ENCODE measurements at places on chromosomes 11 and 22. TPM values are rescaled to one million over a fixed set of nuclear protein-coding genes. Genes with fewer than 3 reads are reported as not detected.

Gene SEC14L6
- not detected for total RNA-seq

Gene POLA2
- total RNA-seq: 16.6 TPM

Gene DRD4
- not detected for total RNA-seq

Gene APIP
- 23.3 TPM for total RNA-seq

Gene MPPED1
- total RNA-seq: not detected

Gene SCT
- total RNA-seq: not detected

Gene MCAM
- 9.5 TPM for total RNA-seq

Gene MS4A6A
- not detected for total RNA-seq

Gene KBTBD4
- total RNA-seq: 20.1 TPM

Gene ZBTB3
- total RNA-seq: 0.97 TPM

Gene LMO1
- total RNA-seq: 2.5 TPM

Gene AP2A2
- 35.8 TPM for total RNA-seq

Gene RAG2
- not detected for total RNA-seq

Gene ARRB1
- 3.4 TPM for total RNA-seq

Gene OR4A16
- total RNA-seq: not detected

Gene SOX10
- not detected for total RNA-seq

Gene IRAG1
- total RNA-seq: 0.05 TPM

Gene SULT4A1
- not detected for total RNA-seq

Gene OR2AG2
- total RNA-seq: 0.01 TPM

Gene C11orf91
- total RNA-seq: 0.50 TPM

Gene POU2AF2
- total RNA-seq: not detected

Gene IFITM10
- total RNA-seq: 1.0 TPM

Gene ROBO4
- total RNA-seq: not detected

Gene FSHB
- not detected for total RNA-seq

Gene BCO2
- total RNA-seq: 0.79 TPM

Gene OR56A1
- total RNA-seq: not detected

Gene PIWIL4
- total RNA-seq: 0.19 TPM

Gene KRTAP5-7
- not detected for total RNA-seq

Gene HTR3B
- not detected for total RNA-seq

Gene TUBA8
- 0.67 TPM for total RNA-seq

Gene HSPB2
- not detected for total RNA-seq

Gene OR2D2
- not detected for total RNA-seq

Gene CALCA
- not detected for total RNA-seq

Gene MAPK8IP2
- total RNA-seq: 4.1 TPM

Gene CCDC87
- 0.89 TPM for total RNA-seq

Gene C11orf97
- not detected for total RNA-seq

Gene MYOD1
- total RNA-seq: not detected

Gene CD151
- total RNA-seq: 795 TPM

Gene GAL3ST3
- not detected for total RNA-seq

Gene MN1
- total RNA-seq: 3.0 TPM

Gene ZNF214
- total RNA-seq: 0.83 TPM

Gene KDM4D
- total RNA-seq: 0.43 TPM

Gene SEPTIN5
- total RNA-seq: 10.0 TPM

Gene RNF121
- total RNA-seq: 56.3 TPM
